ENCODE measurements at places on chromosomes 2 and 18. TPM values are rescaled to one million over a fixed set of nuclear protein-coding genes. Genes with fewer than 3 reads are reported as not detected.
A peak's percentile ranks its signal among the peaks of the same experiment; 100 is the strongest.

GRCh38 chr2:170224692-170225294 lies 46.8 kb downstream of the MYO3B start:
- DNase-seq, result no peak

DNA sequence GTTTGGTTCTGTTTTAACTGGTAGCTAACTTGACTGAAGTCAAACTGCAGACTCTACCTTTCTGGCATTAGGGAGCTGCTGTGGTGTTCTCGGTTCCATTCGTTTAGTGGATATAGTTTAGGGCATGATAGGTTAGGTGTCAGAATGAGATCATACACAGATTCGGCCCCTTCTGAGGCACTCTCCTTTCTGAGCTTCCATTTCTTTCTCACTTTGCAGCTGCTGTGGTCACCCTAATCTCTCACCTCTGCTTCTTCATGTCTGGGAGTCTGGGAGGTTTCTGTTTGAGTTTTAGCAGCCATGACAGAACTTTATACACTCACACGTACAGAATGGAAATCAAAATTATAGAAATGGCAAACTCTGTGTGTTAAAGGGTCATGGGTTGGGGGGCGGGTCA lies 122.8 kb downstream of the ATP9B start:
- no peak for DNase-seq

DNA sequence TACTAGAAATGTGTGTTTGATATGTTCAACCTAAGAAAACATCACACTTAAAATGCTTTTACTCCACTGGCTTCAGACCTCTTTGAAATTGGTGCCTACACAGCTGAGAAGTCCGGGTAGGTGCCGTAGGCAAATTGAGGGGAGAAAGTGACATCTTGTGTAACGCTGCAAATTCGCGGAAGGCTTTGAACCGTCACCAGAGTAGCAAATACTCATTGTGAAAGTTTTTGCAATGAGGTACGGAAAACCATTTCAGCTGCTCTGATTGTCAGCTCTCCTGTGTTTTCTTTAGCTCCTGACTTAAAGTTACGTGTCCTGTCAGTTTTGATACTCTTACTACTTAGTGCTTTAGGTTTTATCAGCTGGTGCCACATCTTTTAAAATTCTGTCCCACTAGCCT lies 224.5 kb downstream of the FAM210A start:
- peak; percentile 24 for DNase-seq

DNA sequence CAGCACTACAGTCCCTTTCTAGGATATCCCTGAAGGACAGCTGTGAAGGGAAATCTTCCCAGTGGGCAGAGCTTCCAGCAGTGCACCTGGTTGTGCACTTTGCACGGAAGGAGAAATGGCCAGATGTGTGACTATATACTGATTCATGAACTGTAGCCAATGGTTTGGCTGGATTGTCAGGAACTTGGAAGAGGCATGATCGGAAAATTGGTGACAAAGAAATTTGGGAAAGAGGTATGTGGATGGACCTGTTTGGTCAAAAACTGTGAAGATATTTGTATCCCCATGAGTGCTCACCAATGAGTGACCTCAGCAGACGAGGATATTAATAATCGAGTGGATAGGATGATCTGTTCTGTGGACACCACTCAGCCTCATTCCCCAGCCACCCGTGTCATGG lies 582.2 kb downstream of the CPS1 start:
- no peak for DNase-seq

DNA sequence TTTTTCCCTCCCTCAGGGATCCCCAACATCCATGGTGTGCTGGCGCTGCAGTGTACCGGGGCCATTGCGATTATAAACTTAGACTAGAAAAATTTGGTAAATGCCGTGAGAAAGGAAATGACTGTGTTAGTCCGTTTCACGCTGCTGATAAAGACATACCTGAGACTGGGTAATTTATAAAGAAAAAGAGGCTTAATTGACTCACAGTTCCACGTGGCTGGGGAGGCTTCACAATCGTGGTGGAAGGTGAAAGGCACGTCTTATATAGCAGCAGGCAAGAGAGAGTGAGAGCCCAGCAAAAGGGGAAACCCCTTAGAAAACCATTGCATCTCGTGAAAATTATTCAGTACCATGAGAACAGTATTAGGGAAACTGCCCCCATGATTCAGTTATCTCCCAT lies 44.3 kb downstream of the NTSR2 start:
- DNase-seq, result no peak

DNA sequence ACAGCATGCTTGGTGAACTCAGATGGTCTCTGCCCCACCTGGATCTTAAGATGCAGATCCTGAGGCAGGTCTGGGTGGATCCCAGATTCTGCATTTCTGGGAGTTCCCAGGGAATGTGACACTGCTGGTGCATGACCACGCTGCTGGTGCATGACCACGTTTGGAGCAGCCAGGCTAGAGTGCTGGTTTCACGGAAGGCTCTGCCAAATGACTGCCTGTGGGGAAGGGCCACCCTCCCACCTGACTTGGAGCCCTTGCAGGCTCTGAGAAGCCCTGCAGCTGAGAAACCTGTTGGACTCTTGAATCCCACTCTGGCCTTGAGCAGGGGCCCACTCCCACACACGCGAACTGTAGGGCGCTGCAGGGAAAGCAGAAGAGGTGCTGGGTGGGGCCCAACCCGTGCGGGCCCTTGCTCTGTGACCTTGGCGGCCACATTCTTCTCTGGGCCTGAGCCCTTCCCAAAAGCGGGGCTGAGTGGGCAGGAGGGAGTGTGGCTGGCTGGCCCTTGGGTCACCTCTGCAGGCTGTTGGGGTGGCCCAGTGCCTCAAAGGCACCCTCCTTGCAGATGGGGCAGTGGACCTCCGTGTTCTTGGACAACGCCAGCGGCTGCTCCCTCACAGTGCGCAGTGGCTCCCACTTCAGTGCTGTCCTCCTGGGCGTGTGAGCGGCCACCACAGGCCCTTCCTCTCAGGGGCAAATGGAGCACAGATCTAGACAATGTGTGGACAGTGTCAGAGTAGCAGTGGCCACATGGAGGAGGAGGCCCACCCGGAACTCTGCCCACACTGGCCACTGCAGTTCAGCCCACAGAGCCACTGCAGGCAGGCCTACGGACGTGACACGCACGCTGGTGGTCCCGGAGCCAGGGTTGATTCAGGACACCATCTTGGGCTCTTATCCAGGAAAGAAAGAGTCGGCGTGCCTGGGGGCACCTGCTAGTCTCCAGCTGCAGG lies 7.9 kb downstream of the ERFE start:
- DNase-seq, result no peak

- DNase-seq, result no peak
These were observed 14.9 kb upstream of the ZNF385B start for GRCh38 chr2:179876266-179876665.

The NR4A2 gene
- 1.3 TPM for total RNA-seq

The GAREM2 gene
- 2.2 TPM for total RNA-seq

The CAPN14 gene
- 0.14 TPM for total RNA-seq

The CDCA7 gene
- 4.6 TPM for total RNA-seq

The GATA6 gene
- 10.9 TPM for total RNA-seq

The SPR gene
- 23.6 TPM for total RNA-seq

The GREB1L gene
- 16.2 TPM for total RNA-seq

The ELOA2 gene
- total RNA-seq, result not detected
